ENCODE measurements at places on chromosomes 2 and 18.

DNA sequence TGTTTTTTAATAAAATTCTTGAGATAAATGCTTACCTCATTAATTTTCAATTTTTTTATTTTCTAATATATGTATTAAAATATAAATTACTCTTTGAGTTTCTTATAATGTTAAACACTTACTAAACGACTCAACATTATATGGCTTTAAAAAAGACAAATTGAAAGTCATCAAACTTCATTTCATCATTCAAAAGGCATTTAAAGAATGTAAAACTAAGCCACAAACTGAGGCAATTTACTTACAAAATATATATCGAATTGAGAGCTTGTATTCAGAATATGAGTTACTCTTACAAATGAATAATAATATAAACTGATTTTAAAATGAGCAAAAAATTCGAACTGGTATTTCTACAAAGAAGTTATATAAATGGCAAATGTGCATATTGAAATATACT, 1262.2 kb upstream of the PIK3C3 start:
- DNase-seq, result no peak

- DNase-seq, result no peak
Observed at GRCh38 chr2:27956888-27957287, 66.4 kb downstream of the BABAM2 start.

- no peak for DNase-seq
Observed at GRCh38 chr2:28546242-28546641, 50.4 kb downstream of the PLB1 start.

DNA sequence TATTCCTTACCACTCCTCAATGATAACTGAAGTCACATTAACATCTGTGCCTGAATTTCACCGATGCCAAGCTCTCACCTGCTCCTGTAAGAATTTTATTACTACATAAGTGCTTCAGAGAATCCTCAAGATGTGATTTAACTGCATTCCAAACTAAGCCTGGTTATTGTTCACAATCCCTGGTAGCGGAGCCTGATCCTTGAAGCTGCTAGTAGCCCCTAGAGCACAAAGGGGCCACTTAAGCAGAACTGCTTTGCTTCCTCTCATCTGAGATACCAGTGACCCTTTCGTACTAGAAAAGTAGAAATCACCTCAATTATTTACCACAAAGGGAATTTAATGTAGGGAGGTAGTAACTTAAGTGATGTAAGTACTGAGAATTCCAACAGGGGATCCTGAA, 529.6 kb downstream of the CPS1 start:
- DNase-seq, result no peak

DNA sequence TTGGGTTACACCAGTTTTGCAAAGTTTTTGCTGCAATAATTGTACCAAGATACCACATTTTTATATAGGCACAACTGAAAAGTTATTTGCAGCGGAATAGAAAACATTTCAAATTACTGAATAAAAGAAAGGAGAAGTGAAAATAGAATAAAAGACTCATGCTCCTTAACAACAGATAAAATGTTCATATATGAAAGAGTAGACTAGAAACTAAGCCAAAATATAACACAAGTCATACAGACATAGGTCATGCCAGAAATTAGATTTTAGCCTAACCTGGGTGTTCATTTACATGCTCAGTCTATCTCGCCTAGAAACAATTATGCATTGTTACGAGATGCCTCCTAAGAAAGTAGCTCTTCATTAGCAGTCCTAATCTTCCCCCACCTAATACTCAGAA, 16.4 kb upstream of the MAP3K20 start:
- DNase-seq, result no peak

DNA sequence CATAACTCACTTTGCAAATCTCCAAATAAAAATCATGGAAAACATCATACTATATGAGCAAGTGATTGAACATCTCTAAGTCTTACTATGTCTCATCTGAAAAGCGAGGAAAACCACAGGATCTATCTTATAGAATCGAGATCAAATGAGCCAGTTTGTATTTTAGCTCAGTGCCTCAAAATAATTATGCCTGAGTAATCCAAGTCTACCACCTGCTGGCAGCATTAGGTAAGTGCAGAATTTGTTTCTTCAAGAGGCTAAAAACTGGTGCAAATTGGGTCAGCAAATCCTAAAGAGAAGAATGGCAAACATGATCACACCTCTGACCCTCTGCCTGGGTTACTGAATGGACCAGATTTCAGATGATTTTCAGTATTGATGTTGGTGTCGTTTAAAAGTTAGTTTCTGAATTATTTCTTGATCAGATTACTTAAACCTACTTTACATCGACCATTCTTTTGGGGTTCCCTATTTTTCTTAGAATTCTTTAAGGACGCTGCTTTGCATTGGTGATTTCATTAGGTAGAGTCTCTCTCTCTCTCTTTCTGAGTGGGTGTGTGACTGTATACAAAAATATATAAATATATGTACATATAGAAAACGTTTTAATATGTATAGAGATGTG, 12.7 kb upstream of the FHOD3 start:
- DNase-seq, result no peak

DNA sequence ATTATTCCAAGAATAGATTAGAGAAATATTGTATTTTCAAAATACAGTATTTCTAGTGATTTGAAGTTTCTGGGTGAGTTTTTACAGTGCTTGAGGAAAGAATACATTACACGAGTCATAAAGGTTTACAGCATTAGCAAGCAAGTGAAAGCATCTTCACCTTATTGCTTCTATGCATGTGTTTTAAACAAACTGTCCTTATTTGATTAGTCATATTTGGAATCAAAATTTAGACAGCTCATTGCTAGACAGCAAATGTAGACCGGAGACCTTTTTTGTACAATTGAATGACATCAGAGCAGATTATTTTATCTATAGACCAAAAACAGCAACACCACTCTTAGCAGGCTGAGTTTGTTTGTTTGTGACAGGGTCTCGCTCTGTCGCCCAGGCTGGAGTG, 69.2 kb downstream of the FAM161A start:
- DNase-seq, result no peak

GRCh38 chr2:42089340-42089925, 41.6 kb downstream of the PKDCC start:
- no peak for DNase-seq

GRCh38 chr2:116057538-116057937, 1615.1 kb downstream of the DPP10 start:
- DNase-seq, result no peak

GRCh38 chr2:132668987-132669907, 758 bp downstream of the LYPD1 start:
- DNase-seq, result no peak

DNA sequence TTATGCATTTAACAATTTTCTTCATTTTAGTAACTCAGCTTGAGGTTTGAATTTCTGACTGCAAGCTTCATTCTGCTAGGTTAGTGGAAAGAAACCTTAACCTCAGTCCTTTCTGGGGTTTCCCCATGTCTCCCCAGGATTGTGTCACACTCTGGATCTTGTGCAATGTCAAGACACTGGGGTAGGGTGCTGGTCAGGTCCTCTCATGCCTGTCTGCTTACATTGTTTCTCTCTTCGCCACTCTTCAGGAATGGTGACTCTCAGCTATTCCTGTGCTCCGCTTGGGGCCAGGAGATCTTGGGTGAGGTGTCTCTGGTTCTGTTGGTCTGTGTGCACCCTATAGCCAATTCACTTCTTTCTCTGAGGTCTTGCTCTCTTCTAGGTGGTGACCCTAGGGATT, 23.9 kb downstream of the CTLA4 start:
- no peak for DNase-seq

DNA sequence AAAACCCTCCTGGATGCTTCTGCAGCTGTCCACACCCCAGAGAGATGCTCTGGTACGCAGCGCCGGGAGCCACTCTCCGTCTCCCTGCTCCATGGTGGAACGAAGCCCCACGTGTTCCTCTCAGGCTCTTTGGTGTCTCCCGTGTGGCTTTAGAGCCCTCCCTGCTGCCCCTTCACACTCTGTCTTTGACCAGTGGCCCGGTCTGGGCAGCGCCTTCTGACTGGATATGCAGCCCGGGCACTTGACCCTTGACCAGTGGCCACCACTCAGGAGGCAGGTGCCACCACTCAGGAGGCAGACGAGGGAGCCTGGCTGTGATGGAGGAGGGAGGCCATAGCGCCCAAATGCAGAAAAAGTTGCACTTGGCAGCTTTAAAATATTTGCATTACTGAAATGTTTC, 214.5 kb upstream of the SALL3 start:
- DNase-seq, result no peak

GRCh38 chr2:234966340-234966739, 14.5 kb downstream of the SH3BP4 start:
- DNase-seq, result no peak

All from stimulated activated CD8-positive, alpha-beta memory T cell treated with anti-CD3 and anti-CD28 coated beads, Interleukin-2, amount 100 ng/mL, for 1 hour (primary cell).